Kidney tubule cell (primary cell): ENCODE measurements at places on chromosomes 7 and 10.
A peak's percentile ranks its signal among the peaks of the same experiment; 100 is the strongest.

DNA sequence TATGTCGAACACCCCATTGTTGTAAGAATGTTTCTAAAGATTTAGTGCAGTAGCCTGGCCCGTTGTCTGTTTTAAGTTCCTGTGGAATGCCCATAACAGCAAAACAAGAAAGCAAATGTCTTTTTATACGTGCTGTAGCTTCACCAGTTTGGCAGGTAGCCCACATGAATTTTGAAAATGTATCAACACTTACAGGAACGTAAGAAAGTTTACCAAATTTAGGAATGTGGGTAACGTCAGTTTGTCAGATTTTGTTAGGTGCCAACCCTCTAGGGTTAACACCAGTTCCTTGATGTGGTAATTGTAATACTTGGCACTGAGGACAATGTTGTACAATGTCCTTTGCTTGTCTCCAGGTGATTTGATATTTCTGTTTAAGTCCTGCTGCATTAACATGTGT is 3.2 kb upstream of the GIMAP4 start:
- no peak for DNase-seq

GRCh38 chr7:92634205-92634604 is 44.0 kb upstream of the FAM133B start:
- DNase-seq = no peak

DNA sequence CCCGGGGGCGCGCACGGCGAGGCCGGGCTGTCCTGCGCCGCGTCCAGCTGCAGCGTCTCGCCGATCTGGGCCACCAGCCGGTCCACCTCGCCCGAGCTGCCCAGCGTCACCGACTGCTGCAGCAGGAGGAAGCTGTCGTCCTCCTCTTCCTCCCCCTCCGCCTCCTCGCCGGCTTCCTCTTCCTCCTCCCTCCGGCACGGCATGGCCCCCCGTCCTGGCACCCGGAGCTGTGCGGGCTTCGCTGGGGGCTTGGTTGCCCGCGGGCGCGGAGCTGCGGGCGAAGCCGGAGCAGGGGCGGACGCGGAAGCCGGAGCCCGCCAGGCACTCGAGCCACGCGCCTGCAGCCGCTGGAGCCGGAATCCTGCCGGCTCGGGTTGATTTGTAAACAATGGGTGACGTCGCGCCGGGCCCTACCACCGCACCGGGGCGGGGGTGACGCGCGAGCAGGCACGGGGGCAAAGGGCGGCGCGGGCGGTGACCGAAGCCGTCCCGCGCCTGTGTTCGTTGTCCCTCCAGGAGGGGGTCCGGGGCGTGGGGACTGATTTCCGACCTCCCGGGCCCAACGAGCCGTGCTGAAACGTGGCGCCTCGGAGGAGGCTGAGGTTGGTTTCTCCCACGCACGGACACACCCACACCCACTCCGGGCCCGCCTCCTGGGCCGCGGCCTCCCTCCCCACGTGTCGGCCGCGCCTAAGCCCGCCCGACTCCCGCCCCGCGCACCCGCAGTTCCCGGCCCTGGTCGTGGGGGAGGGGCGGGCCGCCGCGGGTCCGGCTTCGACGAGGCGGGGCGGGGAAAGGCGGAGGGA is at the start of gene FRAT2:
TSS of gene FRAT2 (minus strand) at position 360 of the 806 bp plus-strand sequence. CDS start at position 203, 157 bp downstream.
- peak; percentile 91 for DNase-seq

GRCh38 chr7:96719164-96719563 is 9.5 kb upstream of the SEM1 start:
- DNase-seq = no peak

- DNase-seq = peak; percentile 35
Measured at GRCh38 chr7:32116436-32116835, 46.2 kb upstream of the PDE1C start.
